ENCODE measurements at places on chromosomes 7 and 10. TPM values are rescaled to one million over a fixed set of nuclear protein-coding genes. Genes with fewer than 3 reads are reported as not detected.

The LRRN3 gene
- 0.02 TPM for total RNA-seq

The ZFYVE27 gene
- 21.3 TPM for total RNA-seq

The FAM25G gene
- total RNA-seq: not detected

The PPIF gene
- 153 TPM for total RNA-seq

The HTRA1 gene
- 55.6 TPM for total RNA-seq

The TMEM72 gene
- total RNA-seq: not detected

The MUC3A gene
- 13.2 TPM for total RNA-seq

Measured in A549 treated with dexamethasone at 1 μM for 4 hours (cell line).